ENCODE measurements at places on chromosomes 1 and 21.

GRCh38 chr1:50735443-50735842, 224.6 kb downstream of the FAF1 start:
- DNase-seq: peak; percentile 60

DNA sequence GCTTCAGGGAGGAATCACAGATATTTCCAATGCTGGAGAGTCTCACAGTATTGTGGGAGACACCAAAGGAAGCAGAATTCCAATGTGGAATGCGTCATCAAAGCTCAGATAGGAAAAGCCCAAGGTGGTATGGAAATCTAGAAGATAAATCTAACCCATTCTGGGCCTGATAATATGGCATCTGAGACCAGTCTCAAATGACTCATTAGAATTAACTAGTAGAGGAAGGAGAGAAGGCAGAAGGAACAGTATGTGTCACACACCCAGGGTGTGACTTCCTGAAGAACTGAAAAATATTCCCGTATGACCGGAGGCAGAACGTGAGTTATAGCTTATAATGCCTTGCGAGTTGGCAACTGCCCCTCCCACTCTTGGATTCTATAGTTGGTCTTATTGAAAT, 499.2 kb downstream of the PLPP3 start:
- DNase-seq: no peak

GRCh38 chr1:14083706-14084105, 383.7 kb downstream of the PRDM2 start:
- no peak for DNase-seq

DNA sequence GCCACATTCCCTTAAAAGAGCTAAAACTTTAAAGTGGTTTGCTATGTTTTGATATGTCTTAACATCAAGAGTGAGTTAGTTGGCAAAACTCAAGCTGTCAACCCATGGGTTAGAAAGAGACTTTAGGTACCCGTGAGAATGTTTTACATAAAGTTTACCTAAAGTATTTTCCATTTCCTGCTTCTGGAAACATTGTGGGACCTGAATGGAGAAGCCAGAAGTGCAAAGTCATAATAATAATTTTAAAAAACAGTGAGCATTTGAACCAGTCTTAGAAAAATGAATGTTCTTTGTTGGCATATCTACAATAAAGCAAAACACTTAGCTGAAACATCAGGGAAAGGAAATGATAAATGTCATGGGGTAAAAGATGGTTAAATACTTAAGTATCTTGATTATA, 34.8 kb downstream of the LRRC8C start:
- DNase-seq: no peak

DNA sequence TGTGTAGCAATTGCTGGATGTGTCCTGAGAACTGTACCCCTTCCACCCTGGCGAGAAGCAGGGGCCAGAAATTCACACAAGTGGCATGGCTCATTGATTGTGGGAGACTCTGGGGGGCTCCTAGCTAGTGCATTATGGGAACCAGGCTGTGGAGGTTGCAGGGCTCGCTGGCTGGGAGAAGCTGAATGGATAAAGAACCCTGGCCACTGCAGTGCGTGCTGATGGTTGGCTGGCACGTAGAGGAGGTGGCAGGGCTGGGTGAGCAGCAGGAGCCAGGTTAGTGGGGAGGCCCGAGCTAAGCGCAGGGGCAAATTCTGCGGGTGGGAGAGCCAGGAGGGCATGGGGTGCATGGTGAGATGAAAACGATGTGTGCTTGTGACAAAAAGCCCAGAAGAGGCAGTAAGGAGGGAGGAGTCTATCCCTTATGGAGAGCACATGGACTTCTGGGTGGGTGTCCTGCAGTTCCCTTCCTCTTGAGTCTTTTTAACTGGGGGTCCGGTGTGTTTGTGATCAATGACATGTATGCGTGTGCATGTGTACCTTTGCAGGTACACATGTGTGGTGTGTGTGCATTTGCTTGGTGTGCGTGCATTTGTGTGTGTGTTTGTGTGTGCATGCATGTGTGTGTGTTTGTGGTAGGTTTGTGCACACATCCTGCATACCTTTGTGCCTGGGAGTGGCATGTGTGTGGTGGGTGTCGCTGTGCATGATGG, 3.6 kb downstream of the GUK1 start:
- no peak for DNase-seq

GRCh38 chr1:158100498-158100897, 80.2 kb upstream of the CD1D start:
- DNase-seq: no peak

DNA sequence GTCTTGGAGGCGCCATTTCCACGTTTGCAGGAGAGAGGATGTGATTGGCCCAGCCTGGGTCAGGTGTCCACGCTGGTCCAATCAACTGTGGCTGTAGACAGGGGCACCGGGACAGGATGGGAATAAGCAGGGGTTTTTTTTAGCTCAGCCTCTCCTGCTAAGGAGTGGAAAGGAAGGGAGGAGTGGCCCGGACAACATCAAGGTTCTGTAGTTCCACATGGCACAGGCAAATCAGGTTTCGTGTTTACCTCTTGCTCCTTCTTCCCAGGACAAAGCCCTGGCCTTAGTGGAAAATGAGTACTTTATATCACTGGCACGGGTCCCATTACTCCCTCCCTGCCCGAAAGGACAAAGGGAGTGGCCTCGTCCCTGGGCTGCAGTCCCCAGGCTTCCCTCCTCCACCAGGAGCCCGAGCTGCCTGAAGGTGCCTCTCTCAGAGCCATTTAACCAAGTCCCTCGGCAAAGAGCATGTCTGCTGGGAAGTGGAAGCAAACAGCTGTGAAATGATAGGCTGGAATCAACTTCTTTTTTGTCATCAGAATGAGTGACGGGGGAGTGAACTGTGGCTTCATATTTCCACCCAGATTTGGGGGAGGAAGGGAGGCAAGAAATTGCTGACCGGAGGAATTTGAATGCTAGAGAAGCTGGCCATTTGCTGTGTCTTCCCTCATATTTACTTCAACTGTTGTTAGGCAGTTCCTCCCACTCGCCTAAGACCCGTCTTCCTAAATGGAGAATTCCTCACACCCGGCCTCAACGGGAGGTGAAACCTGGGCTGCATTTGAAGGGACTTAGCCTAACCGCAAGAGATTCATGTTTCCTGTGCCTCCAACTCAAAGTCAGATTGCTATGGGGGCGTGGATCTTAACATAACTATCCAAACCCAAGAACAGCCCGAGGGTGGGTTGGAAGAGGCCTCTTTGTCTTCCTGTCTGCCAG, 84.9 kb upstream of the SLC44A3 start:
- peak; percentile 96 for DNase-seq

- peak; percentile 93 for DNase-seq
These were observed 59.0 kb downstream of the RUSC1 start for GRCh38 chr1:155379631-155380090.

- DNase-seq: peak; percentile 60
These were observed 5.0 kb downstream of the PFKL start for GRCh38 chr21:44304877-44305293.

GRCh38 chr21:44414291-44415072, 40.8 kb upstream of the LRRC3 start:
- DNase-seq: no peak

DNA sequence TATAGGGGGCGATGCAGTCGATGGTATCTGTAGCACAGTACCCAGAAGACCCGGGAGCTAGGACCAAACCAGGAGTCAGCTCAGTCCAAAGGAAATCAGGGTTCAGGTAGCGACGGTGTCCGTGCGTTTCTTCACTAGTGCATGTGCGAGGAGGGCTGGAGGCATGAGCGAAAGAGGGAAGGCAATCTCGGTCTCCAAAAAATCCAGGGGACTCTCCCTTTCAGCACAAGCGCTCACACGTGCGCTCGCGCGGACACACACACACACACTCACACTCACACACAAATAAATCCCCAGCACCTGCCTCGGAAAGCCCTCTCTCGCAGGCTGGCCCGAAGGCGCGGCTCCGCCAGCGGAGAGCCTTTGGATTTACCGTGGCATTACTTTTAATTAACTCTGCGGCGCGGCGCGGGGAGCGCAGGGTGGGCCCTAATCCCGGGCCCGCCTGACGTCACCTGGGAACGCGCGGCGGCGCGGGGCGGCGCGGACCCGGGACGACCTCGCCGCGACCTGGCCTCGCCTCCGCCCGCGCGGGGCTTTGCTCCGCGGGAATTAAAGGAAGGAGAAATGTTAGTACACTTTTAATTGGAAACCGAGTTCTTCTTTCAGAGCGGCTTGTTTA, 121.2 kb downstream of the LMX1A start:
- DNase-seq: no peak

DNA sequence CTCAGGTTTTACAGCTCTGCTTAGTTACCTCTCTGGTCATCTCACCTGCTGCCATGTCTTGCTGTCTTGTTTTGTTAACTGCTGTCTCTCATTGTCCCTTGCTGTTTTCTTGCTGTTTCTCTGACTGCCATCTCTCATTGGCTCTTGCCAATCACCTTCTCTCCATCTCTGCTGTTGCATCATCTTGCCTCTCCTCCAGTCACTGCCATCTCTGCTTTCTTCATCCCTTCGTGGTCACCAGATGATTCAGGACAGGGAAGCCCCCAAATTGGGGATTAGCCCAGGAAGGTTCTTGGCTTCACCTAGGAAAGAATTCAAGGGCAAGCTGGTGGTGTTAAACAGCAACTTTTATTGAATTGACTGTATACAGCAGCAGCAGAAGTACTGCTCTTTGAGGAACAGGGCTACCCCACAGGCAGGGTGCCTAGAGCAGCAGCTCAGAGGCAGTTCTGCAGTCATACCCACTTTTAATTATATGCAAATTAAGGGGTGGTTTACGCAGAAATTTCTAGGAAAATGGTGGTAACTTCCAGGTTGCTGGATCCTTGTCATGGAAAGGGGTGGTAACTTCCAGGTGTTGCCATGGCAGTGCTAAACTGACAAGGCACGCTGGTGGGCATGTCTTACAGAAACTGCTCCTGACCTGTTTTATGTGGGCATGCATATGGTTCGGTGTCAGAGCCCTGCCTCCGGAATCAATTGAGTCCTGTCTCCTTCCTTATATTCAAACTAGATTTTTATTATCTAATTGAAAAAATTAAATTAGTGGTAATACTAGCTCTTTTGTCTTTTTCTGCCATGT, 33.4 kb downstream of the SUCO start:
- no peak for DNase-seq

DNA sequence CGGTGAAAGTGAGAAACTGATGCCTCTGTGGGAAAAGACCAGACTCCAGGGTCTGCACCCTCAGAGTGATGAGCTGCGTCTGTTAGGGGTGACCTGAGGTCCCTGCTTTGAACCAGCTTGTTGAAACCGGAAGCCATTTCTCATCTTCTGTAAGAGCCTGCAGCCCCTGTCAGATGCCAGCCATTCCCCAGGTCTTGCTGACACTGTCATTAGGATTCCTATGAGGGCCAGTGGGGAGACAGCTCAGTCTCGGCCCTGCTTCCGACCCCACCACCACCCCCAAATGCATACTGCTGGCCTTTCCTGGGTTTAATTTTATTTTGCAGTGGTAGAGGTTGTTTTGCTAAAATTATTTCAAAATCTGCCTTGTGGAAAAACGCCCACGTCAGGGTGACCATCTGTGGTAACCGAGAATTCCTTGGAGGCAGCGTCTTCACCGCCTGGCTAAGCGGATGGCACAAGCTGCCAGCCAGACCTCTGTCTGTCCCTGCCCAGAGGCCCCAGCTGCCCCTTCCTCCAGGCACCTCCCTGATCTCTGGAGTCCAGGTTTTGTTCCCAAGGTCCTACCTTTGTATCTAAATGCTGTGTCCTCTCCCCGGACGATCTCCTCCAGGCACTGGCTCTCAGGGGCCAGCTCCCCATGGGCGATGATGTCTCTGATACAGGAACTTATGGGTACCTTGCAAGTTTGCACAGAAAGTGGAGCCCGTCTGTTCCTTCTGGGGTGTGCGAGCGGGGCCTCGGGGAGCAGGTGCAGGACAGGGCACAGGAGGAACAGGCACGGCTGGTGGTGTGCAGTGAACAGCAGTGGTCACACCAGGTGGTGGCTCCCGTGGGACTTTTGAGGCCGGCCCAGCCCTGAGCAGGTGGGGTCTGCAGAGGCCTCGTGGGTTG, 49.9 kb downstream of the PRKCZ start:
- DNase-seq: no peak

DNA sequence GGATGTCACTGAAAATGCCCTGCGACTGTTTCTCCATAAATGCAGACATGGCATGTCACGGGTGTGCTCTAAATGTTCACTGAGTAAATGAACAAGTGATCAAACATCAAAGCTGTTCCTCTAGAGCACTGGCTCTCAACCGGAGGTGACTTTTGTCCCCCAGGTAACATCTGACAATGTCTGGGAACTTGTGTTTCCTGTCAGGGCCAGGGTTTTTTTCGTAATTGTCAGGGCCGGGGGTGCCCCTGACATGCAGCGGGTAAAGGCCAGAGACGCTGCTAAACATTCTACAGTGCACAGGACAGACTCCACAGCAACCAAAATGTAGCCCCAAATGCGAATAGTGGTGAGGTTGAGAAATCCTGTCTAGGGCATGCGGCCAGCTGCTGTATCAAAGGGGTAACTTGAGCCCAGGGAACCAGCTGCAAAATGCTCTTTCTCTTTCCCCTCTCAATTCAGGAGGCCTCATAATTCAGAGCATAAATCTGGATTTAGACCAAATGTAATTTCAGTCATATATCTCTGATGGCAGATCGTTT, 2.0 kb downstream of the ALDH4A1 start:
- no peak for DNase-seq

GRCh38 chr1:6519491-6519934, 28.0 kb upstream of the PLEKHG5 start:
- DNase-seq: no peak

GRCh38 chr1:9416506-9416905, 122.8 kb upstream of the SLC25A33 start:
- DNase-seq: no peak

DNA sequence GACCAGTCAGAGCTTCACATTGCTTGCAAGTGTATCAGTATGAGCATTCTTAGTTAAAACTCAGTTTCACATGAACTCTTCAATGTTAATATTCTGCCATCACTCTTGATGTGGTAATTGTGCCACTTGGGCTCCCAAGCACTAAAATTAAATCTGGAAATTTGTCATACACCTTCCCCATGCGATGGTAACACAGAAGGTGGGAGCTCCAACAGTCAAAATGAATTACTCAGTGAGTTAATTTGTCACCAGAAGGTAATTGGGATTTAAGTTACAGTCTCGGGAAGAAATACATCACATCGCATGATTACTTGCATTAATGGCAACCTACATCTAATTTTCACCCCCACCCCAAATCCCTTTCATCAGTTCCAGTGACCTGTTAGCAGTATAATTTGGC, 376.5 kb upstream of the DAB1 start:
- DNase-seq: no peak

DNA sequence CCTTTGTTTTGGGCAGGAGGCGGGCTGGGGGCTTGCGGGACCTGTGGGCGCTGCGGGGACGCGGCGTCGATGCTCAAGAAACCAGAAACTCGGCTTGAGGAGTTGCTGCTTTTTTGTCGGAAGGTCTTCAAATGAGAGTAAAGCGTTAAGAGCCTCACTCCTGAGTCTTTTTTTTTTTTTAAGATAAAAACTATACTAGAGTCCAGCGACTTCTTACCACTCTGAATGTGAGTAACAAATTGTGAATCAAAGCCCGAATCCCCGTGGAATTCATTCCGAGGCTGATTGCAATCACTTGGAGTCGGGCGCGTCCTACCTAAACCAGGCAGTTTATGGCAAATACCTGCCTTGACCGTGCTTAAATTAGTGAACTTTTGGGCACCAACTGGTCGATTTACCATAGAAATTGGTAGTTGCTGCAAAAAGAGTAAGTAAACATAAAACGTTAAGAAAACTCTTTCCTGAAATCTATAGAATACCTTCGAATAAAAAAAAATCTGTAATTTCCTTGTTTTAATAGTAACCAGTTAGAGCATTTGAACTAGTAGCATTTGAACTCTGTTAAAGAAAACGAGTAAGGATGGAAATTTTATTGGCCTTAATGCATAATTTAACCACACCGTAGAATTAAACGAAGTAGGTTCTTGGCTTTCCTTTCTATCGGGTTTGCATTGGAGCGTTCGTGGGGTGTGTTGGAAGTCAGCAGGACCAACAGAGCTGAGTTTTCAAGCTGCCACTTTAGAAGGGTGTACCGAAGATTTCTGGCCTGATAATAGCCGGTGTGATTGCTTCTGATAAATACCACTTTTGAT, 769 bp downstream of the GPSM2 start:
- DNase-seq: peak; percentile 46
